Sciatic nerve (tissue), 2 donors: ENCODE measurements at places on chromosomes 1 and 21. TPM values are rescaled to one million over a fixed set of nuclear protein-coding genes. Genes with fewer than 3 reads are reported as not detected.

- DNase-seq = no peak
Measured at GRCh38 chr1:197868751-197869489, 33.5 kb upstream of the C1orf53 start.

- no peak for DNase-seq
Measured at GRCh38 chr1:67514300-67514699, 84.1 kb upstream of the SERBP1 start.

AMPD1 gene
- not detected for total RNA-seq

DNA sequence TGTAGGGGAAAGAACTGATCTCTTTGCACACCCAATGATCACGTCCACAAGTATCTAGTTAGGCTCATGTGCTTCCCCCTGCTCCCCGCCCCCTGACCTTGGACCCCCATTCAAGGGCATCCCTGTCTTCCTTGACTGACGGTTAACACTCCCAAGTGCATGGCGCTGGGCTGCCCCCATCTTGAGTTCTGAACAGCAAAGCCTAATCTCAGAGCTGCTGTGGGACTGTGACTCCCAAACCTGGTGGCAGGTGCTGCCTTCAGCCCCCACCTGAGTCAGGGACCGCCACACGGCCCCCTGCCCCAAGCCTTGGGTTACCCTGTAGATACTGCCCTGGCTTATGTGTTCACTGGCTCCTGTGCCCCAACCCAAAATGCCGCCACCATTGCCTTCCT lies 925 bp downstream of the TNNI1 start:
- no peak for DNase-seq

GRCh38 chr1:114215436-114215835 lies 61.8 kb upstream of the SYT6 start:
- DNase-seq = no peak

- no peak for DNase-seq
Measured at GRCh38 chr1:224879162-224879803, 50.2 kb upstream of the DNAH14 start.

GRCh38 chr1:54825696-54826095 lies 24.6 kb upstream of the TTC22 start:
- no peak for DNase-seq

DNA sequence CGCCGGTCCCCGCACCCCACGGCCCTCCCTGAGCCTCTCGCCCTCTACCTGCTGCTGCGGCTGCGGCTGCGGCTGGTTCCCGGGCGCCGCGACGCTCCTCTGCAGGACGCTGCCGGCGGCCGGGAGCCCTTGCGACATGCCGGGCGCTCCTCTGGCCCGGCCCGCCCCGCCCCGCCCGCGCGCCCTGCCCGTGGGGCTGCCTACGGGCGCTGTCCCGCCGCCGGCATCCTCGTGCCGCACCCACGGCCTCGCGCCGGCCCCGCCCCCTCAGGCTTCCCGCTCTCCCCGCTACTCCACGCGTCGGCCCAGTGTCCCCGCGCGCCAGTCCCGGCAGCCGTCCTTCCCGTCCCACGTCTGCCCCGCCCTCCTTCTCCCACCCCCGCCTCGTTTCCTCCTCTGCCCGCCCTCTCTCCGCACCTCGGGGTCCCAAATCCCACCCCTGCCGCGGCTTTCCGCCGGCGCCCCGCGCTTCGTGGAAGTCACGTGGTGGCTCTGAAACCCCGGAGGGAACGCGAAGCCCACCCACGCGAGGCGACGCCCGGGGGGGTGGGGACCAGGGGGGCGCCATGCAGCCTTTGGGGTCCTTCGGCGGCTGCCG lies at the start of gene BATF3:
Gene BATF3, minus strand, starts transcription at position 216 of the 598 bp plus-strand sequence. Its CDS starts 78 bp downstream, at position 138.
- peak; percentile 69 for DNase-seq

DNA sequence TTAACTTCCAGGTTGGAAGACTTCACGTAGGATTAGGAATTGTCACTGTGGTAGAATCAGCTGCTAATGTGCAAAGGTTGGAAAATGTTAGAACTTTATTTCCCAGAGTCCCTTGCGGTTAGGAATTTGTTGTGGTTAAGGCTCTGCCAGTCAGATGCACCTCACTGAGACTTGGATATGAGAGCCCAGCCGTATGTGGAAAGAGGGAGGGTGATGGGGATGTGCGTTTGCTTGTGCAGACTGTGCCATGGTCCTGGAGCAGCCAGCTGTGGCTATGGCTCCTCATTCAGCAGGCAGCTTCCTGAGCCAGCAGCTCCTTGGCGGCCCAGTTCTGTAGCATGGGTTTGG lies 12.5 kb downstream of the S100A10 start:
- no peak for DNase-seq

DNA sequence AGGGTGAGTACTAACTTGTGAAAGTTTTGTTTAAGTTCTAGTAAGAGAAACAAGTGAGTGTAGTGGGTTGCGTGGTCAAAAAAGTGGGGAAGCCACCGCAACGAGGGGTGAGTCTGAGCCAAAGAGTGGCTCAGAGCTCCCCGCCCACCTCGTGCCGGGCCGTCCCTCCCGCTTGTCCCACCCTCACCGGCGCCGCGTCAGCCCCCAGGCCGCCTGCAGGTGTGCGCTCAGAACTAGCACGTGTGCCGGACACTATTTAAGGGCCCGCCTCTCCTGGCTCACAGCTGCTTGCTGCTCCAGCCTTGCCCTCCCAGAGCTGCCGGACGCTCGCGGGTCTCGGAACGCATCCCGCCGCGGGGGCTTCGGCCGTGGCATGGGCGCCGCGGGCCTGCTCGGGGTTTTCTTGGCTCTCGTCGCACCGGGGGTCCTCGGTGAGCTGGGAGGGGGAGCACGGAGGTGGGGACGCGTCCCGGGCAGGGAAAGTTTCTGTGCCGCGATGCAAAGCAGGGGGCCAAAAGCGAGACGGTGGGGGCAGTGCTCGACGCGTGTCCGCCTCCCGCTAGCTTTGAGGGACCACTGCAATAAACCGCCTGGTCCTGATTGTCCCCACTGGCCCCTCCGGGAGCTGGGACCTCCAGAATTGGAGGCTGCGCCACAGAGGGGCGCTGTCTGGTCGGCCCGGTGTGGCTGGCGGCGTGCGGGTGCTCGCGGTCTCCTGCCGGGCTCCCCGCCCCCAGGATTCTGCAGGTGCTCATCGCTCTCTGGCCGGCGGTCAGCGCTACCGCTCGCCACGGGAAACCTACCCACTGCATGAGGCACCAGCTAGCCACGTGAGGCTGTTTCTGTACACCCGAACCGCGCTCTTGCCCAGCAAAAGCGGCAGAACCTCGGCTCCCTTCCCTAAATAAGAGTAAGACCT lies at the start of gene CR2:
Gene CR2, plus strand, starts transcription at position 283 of the 919 bp plus-strand sequence. Its CDS starts 91 bp downstream, at position 374.
- peak; percentile 56 for DNase-seq

GRCh38 chr1:223750730-223751570 lies 38.6 kb downstream of the CAPN2 start:
- no peak for DNase-seq

GRCh38 chr1:226763905-226764264 lies 24.8 kb upstream of the ITPKB start:
- no peak for DNase-seq

WLS gene
- 81.9 TPM for total RNA-seq

- no peak for DNase-seq
Measured at GRCh38 chr1:221992427-221992826, 250.5 kb upstream of the DUSP10 start.

DNA sequence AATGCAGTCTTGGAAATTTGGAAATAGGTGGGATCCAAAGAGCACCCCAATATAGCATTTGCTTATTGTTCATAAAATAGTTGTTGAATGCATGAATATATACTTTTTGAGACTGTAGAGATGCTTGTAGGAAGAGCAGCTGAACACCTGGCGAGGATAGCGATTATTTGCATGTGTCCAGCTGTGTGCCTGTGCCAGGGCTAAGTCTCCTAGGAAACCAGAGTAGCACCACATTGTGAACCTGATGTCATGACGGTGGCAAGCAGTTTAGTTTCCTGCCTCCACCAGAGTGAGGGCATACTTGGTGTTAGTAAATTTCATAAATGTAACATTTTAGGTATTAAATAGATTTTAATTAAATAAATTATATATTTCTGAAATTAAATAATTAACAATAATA lies 37.3 kb upstream of the IRF2BP2 start:
- DNase-seq = no peak

DNA sequence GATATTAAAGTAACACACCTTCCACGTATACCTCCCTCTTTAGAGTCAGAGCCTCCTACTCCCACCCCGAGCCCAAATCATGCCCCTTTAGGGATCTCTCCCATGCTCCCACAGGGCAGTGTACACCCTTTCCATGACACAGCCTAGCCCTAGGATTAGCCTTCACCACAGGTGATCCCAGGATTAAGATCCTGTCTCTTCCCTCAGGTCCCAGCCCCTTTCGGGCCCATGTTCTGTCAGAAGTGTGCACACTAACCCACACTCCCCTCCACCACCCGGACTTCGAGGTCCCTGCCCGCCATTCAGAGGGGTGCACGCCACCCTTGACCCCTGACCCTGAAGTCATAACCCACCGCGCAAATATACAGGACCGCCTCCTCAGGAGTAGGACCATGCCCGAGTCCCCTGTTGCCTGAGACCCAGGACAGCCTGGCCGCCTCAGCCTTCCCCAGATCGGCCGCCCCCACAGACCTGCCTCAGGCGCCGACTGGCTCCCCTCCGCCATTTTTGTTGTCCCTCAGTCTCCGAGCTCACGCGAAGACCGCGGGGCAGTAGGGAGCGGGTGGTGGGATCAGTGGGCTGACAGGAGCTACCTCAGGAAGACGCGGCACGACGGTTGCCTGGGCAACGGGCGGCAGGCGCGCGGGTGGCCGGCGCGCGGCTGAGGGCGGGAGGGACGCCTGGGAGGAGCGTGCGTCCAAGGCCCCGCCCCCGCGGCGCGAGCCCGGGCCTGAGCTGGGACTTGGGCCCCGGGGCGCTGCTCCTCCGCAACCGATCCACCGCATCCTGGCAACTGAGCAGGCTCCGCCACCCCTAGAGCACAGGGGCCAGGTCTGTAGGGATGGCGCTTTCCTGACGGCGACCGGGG lies at the start of gene AGBL4:
Gene AGBL4, minus strand, starts transcription at position 663 of the 868 bp plus-strand sequence.
- peak; percentile 68 for DNase-seq

DNA sequence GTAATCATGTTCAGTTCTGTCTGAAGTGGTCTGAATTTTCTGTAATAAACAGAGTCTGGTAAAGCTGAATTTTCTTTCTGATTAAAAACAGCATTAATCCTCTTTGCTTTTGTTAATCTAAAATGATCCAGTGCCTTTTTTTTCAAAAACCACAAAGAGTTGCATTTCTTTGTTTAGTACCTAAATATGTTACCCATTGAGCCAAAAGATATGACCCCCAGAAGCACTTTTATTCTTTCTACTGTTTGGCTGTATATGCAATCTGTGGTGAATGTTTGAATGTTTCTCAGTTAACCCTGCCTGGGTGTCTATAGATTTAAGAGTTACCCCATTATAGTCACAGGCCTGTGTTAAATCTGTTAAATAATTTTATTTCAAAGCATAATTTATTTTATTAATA lies 394.8 kb downstream of the PTPRC start:
- DNase-seq = no peak
